ENCODE measurements at places on chromosomes 16 and 17. TPM values are rescaled to one million over a fixed set of nuclear protein-coding genes. Genes with fewer than 3 reads are reported as not detected.

DNA sequence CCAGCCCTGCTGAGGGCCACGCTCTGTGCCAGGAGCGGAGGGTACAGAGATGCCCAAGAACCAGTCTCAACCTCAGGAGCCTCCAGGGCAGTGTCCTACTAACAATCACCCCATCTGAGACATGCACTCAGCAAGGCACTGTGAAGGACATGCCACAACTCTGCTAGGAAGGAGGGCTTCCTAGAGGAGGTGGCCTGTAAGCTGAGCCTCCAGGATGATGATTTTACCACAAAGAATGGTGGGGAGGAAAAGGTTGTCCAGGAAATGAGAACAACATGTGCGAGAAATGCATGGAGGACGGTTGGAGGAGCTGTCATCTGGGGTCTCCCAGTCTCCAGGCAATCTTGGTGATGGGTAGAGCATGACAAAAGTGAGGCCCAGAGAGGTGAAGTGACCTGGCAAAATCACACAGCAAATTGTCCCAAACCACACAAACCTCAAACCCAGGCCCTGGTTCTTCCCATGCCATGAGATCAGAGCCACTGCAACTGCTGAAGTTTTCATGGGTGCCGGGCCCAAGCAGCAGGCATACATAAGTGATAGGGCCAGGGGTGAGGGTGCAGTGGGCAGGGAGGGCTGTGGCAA, 30.5 kb downstream of the CNGB1 start:
- no peak for DNase-seq

DNA sequence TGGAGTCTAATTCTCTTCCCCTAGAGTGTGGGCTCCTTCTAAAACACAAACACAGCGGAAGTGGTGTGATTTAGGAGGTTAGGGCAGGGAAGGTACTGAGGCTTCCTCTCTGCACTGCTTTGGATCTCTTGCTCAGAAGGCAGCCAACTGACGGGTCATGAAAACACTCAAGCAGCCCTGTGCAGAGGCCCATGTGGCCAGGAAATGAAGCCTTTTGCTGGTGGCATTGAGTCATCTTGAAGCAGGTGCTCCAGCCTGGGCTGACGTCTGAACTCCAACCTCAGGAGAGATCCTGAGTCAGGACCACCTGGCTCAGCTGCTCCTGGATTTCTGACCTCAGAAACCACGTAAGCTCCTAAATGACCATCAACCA, 72.9 kb downstream of the MRM1 start:
- no peak for DNase-seq

DNA sequence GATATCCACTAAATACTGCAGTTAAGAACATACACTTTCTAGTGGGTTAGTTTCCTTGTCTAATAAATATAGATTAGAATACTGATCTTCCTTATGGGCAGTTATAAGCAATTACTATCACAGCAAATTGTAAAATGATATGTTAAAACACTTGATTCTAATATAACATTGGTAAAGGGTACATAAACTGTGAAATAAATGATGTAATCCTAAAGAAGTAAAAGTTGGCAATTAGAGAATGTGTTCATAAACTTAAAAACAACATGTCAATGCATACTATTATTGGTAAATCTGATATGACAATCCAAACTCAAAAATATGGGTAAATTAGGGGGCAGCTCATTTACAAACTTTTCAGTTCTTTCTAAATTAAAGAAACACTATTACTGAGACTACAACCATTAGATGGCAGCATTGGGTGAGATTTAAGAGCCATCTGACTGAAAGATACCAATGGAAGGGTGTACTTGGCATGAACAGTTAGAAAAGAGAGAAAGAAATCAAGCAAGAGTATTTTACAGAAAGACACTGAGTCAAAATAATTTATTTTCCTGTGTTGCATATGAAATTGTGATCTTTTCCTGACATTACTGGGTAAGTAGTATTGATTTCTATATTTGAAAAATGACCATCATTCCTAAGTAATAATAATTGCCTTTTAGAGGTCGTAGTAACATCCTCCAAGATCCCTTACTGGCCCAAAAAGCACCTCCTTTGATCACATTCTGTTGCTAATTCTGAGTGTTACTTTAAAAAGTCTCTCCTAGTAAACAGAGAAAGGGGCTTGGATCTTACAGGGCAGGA, 119.6 kb downstream of the SPAG9 start:
- DNase-seq: peak; percentile 31

Gene C16orf86
- total RNA-seq: 1.2 TPM

Measured in urinary bladder (tissue), 4 donors.